Nucleus accumbens (tissue), 56 donors: ENCODE measurements at places on chromosomes 4 and X.

DNA sequence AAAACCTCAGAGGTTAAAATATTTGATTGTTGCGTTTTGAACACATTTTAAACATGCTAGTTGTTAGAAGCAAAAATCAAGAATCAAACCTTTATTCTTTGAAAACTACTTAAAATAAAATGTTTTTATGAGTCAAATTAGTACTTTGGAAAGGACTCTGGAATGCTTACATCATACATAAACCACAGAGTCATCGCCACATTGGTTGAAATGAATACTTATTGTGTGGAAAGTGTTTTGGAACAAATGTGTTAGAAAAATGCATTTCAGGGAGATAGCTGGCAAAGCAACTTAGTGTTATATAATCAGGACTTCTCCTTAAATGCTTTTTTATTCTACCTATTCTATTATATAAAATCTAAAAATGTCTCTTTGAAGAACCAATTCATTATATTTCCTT lies 49.4 kb upstream of the CAMK2D start:
- no peak for DNase-seq

DNA sequence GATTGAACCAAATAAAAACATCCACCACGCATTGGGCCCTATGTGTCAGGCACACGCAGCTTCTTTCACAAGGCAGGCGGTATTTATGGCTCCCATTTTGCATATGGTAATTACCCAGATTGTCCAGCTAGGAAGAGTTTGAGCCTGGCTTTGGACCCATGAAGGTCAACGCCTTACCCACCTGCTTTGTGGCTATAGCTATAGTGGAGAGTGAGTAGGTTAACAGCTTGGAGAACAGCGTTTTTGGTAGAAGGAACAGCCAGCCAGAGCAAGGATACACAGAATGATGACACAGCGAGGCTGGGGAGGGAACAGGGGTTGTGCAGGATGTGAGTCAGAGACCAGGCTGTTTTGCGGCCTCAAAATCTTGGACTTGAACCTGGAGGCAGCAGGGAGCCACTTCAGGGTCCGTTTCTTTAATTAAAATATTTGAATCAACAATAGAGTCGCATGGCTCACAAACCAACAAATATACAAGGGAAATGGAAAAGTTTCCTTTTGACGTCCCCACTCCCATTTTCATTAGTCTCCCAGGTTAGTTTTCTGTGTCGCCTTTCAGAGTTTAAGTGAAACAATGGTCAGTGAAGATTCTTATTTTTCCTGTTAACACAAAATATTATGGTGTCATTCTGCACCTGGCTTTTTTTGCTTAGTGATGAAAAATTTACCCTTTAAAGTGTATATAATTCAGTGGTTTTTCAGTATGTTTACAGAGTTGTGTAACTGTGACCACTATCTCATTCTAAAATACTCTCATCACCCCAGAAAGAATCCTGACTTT lies 118.2 kb upstream of the STX18 start:
- no peak for DNase-seq

- DNase-seq = no peak
Measured at GRCh38 chr4:40587826-40588225, 41.8 kb downstream of the RBM47 start.

DNA sequence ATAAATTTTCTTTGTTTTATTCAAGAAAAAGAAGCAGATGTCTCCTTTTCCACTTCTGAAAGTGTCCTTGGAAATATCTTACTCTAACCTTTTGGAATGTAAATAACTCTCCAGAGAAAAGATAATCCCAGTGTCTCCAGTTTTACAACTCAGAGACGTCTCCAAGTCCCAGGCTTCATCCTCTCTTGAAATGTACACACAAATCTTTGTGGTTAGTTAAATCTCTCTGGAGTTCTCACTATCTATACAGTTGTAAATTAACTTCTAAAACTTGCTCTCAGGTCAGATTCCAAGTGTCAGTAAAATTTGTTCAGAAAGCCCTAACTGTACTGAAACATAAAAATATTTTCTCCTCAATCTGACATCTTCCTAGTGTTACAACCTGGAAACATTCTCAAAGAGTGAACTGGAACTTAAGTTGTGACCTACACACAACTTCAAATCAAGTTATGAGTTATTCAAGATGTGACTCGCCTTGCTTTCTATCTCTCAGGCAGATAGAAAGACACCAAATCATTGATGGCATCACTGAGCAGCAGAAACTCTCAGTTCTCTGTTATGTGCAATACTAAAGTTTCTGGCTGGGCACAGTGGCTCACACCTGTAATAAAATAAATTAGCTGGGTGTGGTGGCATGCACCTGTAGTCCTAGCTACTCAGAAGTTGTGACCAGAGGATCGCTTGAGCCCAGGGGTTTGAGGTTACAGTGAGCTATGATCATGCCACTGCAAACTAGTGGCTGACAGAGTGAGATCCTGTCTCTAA lies 284.2 kb downstream of the RCHY1 start:
- no peak for DNase-seq

GRCh38 chr4:55993994-55994663 lies 45.4 kb downstream of the CEP135 start:
- DNase-seq = no peak

GRCh38 chr4:186217733-186218293 lies 9.5 kb upstream of the KLKB1 start:
- no peak for DNase-seq
